Tibial nerve (tissue), 4 donors: ENCODE measurements at places on chromosomes 2 and 18.

DNA sequence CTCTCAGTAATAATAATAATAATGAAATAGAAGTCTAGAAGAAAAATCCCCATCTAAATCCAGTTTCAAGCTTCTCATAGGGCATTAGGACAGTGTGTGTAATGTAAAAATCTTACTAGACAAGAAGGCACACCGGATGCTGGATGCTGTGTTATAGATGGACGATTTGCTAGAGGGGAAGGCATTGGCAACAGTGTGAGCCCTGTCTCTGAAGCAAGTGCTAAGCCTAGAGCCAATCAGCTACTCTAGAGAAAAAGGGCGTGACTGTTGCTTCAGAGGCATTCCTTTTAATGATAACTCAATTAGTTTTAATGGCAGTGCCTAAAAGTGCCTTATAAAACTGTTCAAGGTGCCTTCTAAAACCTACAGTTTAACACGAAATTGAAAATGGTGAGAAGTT lies 344.9 kb downstream of the TDRD15 start:
- H3K4me3 ChIP-seq: no peak overlapping the region
- H3K4me1 ChIP-seq: no peaks in the 10 kb centered on the region
- no peak for DNase-seq
- no peaks in the 10 kb centered on the region for H3K36me3 ChIP-seq

DNA sequence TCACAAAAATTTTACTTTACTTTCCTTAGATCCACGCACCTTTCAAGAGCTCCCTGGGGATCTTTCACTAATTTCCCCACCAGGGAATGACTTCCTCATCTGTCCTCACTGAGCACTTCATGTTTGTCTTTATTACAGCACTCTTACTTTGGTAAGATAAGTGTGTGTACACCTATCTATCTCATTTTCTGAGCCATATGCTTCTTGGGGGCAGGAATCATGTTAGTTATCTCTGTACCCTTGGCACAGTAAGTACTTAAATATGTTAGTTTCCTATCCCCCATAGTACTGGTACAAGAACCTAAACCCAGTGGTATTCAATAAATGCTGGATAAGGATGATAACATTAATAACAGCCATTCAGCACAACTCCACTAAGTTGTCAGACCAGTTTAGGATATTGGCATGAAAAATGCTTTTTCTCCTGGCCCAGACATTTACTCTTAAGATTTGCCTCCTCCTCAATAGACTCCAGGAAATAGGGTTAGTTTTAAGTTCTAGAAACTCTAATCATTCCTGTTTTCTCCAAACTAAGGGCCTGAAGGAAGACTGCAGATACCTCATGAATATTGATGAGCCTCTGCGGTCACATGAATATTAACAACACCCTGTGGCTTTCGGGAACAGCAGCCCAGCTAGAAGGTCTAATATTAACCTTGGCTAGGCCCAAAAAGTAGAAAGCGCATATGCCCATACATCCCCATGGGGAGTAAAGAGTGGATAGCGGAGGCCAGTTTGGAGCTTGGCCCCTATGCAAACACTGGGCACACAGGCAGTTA lies 38.2 kb downstream of the NHEJ1 start:
- H3K4me3 ChIP-seq: no peak overlapping the region
- H3K36me3 ChIP-seq: no peaks in the 10 kb centered on the region
- no peak for DNase-seq
- no peak overlapping the region for H3K27ac ChIP-seq

DNA sequence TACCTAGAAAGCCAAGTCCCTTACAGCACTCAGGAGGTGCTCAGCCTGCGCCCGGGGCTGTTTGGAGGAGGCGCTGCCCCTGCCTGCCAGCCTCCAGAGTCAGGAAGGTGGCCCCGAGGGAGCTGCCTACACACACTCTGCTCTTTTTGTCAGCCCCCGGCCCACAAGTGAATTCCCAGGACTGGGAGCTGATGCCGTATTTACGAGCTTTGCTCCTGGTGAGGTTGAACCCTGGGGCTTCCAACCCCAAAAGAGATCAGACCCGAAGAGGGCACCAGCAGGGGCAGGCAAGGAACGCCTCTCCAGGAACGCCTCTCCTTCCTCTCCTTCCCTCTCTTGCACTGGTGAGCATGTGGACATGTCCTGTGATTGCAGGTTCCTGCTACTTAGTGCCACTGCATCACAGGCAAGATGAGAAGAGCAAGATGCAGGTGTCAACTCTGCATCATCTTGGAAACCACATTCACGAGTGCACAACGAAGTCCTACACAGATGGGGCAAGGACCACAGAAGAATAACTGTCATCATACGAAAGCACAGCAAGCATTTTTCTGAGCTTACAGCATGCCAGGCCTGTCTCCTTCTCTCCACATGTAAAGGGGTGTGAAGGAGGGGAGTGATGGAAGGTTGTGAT lies 126.7 kb downstream of the NDUFA10 start:
- H3K27me3 ChIP-seq: no peaks in the 10 kb centered on the region
- no peak overlapping the region for H3K27ac ChIP-seq
- H3K4me1 ChIP-seq: no peaks in the 10 kb centered on the region
- no peaks in the 10 kb centered on the region for H3K36me3 ChIP-seq
- no peak overlapping the region for H3K4me3 ChIP-seq

GRCh38 chr18:46401486-46402070 lies 255.4 kb downstream of the LOXHD1 start:
- H3K27me3 ChIP-seq: no peaks in the 10 kb centered on the region
- H3K27ac ChIP-seq: no peak overlapping the region
- H3K4me3 ChIP-seq: no peak overlapping the region
- no peaks in the 10 kb centered on the region for H3K36me3 ChIP-seq
